CD4-positive, alpha-beta T cell treated with Interleukin-4 for 1 hour (primary cell): ENCODE measurements at places on chromosomes 3 and 15.

GRCh38 chr3:188421836-188422540 lies 268.0 kb downstream of the LPP start:
- peak; percentile 75 for DNase-seq

- no peak for DNase-seq
Measured at GRCh38 chr15:89023311-89023961, 64.8 kb upstream of the ABHD2 start.

DNA sequence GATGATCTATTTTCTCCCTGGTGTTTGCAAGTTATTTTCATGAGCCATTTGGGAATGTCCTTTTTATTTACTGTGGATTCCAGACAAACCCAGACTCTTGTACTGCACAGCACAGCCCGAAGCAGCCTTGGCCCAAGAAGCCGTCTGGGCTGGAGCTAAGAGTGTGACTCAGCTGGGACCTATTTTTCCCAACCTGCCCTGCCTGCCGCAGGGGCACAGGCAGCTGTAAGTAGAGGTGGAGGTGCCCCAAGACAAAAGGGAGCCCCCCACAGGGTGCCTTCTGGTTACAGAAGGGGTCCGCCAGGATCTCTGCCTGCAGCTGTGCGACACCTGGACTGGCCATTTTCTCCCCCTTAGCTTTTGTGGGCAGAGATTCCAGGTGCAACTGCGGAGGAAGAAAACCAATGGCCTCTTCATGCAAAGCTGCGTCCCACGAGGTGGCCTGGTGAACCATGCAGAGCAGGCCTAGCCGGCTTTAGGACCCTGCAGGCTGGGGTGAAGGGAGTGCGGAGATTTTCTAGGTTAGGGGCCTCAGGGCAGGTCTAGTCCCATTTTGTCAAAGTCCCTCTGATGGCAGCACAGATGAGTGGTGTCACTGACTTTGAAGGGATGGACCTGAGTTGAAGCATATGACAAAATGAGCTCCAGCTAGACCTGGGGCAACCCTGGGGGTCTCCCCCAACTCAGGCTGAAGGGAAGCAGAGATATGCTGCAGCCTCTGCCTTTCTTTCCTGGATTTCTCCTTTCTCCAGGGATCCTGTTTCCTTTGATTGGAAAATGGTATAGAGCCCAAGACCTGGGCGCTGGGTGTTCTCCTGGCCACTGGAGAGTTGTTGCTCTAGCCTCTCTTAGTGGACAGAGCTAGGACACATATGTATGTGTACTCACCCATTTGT lies 131.2 kb downstream of the KLF13 start:
- DNase-seq, result no peak

DNA sequence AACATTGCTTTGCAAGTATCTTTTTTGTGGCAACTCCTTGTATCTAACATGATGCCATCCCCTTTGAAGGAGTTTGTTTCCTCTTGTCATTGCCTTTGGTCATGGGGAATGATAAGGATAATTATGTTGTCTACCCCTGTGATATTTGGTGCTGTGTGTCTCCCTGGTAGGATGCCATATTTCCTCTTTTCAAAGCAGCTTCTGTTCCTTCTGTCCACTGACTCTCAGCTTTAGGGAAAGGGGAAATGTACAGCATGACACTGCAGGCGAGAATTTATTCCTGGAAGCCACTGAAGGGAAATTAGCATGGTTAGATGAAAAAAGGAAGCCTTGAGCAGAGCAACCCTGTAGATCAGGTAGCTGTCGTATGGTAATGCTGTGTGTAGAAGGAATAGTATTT lies 576.7 kb downstream of the CADM2 start:
- DNase-seq, result no peak

GRCh38 chr15:35622641-35623340 lies 76.8 kb upstream of the DPH6 start:
- DNase-seq, result no peak

GRCh38 chr3:77365152-77365551 lies 325.3 kb downstream of the ROBO2 start:
- DNase-seq, result no peak

GRCh38 chr3:194689493-194689944 lies 3.8 kb downstream of the FAM43A start:
- no peak for DNase-seq

GRCh38 chr3:36603423-36603822 lies 160.9 kb downstream of the DCLK3 start:
- DNase-seq, result no peak

- DNase-seq, result no peak
Measured at GRCh38 chr3:142647856-142648255, 51.7 kb downstream of the PLS1 start.

DNA sequence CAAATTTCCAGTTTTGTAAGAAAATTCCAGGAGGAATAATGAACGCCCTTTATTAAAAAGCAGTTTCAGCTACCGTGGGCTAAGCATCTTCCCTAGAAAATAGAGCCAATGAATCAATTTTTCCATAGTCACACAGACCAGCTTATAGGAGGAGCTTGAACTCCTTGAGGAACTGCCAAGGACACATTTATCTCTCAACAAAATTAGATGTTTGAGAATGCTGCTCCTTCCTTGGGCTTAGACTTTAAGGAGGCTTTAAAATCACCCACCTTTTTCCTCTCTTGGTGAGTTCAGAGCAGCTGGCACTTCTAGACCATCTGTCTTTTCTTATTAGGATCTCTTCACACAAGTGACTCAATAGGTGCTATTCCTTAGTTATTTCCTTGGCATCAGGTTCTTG lies 588.0 kb downstream of the SQOR start:
- DNase-seq, result no peak

- no peak for DNase-seq
Measured at GRCh38 chr3:98765721-98766120, 2.6 kb downstream of the ST3GAL6 start.

- DNase-seq, result peak; percentile 65
Measured at GRCh38 chr3:71227270-71227661, 356.3 kb downstream of the FOXP1 start.

- DNase-seq, result no peak
Measured at GRCh38 chr15:101317336-101317872, 22.4 kb upstream of the SNRPA1 start.

DNA sequence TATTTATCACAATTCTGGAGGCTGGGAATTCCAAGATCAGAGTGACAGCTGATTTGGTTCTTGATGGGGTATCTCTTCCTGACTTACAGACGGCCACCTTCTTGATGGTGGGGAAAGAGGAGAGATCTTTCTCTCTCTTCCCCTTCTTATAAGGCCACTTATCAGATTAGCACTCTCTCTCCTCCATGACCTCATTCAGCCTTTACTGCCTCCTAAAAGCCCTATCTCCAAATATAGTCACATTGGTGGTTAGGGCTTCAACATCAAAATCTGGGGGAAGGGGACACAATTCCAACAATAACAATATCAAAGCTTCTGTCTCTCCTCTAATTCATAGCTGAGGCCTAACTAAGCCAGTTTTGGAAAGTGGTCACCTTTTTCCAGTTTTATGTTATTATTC lies 91.7 kb upstream of the MBNL1 start:
- no peak for DNase-seq

GRCh38 chr3:172106989-172107388 lies 67.6 kb downstream of the FNDC3B start:
- DNase-seq, result peak; percentile 85

- no peak for DNase-seq
Measured at GRCh38 chr3:188286087-188286513, 132.1 kb downstream of the LPP start.

GRCh38 chr15:74007820-74008371 lies 13.4 kb downstream of the PML start:
- no peak for DNase-seq

DNA sequence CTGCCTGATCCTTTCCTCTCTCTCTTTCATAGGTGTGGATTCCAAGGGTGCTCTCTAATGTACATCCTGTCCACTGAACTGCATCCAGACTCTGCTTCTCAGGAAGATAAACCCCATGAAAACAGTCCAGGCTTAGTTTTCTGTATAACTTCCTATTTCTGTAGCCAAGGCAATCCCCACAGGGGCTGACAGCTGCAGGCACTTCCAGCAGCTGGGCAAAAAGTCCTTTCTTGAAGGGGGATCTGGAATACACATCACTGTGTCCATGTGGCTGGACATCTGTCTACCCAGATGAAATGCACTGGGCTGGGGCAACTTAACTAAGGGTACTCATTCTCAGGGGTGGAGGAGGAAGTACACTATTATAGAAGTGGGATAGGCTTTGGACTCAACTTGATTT lies 72.2 kb downstream of the NR1D2 start:
- DNase-seq, result no peak

DNA sequence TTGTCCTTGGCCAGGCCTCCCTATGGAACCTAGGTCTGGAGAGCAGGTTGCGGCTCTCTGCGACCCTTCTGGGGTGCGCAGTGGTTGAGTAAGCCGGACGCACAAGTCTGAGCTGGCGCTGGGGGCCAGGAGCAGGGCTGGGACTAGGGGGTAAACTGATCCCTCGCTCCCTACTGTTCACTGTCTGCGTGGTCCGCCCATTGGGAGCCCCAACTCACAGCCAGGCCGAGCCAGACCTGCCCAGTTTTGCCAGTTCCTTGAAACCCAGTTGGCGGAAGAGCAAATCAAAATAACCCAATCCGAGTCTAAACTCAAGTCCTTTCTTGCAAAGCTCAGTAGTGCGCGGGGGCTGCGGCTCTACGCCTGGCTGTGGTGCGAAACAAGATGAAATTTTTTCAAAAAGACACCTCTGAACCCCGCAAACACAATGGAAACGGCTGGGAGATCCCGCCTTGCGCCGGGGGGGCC lies 17.5 kb downstream of the RGMA start:
- no peak for DNase-seq

DNA sequence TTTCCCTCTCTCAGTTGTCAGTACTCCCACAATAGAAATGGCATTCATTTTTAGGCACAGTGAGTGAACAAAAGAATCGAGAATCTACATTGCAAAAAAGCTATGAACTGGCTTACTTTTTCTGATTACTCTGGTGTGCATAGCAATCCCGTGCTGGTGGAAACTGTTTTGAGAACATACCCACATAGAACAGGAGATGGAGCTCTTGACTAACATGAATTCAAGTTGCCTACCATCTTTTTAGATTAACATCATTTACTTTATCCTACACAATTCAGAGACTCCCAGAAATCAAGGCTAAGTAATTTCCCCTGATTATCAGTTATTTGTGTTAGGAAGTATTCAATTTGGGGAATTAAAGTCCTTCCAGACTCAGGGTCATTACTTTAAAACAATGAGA lies 326.6 kb downstream of the ARPP21 start:
- DNase-seq, result peak; percentile 6

- DNase-seq, result no peak
Measured at GRCh38 chr15:38253351-38253781, 730 bp downstream of the SPRED1 start.

DNA sequence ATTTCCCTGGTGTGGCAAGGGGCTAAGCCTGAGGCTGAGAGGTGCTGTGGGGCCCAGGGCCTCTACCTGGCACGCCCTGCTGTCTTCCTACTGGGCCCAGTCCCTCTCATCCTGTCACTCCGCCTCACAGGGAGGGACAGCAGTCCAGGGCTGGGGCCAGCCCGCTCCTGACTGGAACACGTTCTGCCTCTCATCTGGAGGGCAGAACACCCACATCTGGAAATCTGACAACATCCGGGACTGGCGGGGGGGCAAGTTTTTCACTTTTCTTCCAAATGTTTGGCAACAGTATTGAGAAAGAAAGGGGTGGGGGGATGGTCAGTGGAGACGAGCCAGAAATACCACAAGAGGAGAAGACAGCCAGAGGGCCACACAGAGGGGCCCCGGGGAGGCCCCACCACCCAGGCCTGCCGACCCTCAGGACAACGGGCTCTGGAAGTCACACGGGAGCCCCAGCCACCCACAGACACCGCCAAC lies 1.8 kb upstream of the MYL3 start:
- DNase-seq, result no peak

- DNase-seq, result no peak
Measured at GRCh38 chr15:100997442-100997841, 78.3 kb downstream of the LRRK1 start.
